ENCODE measurements at places on chromosomes 5 and 9. TPM values are rescaled to one million over a fixed set of nuclear protein-coding genes. Genes with fewer than 3 reads are reported as not detected.

DNA sequence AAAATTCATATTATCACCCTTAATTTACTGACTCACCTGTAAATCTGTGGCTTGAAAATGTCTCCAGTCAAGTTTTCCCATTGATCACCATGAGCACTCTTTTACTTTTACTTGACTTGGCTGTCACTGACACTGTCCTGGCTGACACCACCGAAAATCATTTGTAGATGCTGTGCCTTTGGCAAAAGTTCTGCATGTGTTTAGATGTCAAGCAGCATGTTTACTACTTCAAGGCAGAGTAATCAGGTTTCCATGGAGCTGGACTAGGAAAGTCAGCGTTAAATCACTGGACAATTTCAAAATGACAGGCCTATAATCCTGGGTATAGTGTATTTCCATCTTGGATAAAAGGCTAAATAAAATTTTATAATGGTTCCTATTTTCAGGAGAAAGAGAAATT is 1530.6 kb upstream of the CDH6 start:
- H3K4me1 ChIP-seq: no peaks in the 10 kb centered on the region
- H3K27ac ChIP-seq: no peak overlapping the region
- no peak overlapping the region for H3K4me3 ChIP-seq
- H3K36me3 ChIP-seq: no peaks in the 10 kb centered on the region

GRCh38 chr5:78985725-78986223 is 664 bp upstream of the ARSB start:
- H3K27me3 ChIP-seq: no peaks in the 10 kb centered on the region
- peaks cover 16% of the 10 kb centered on the region for H3K4me1 ChIP-seq
- peak overlapping the region; percentile 98 for H3K27ac ChIP-seq
- H3K4me3 ChIP-seq: peak overlapping the region; percentile 84

DNA sequence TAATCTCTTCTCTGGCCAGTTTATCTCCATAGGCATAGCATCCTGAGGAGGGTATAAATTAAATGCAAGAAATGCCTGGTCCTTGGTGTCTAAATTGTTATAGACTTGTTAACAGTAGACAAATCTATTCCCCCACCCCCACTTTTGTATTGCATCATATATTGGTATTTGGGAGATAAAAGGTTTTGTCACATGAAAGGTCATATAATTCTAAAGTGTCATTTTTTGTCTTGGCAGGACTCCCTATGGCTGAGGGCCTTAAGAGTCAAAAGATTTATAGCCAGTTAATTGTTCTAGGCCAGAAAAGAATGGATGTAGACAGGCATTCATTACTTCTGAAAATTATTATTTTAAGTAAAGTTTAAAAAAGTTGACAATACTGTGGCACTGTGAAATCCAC is 90.3 kb upstream of the MOCS2 start:
- no peak overlapping the region for H3K27ac ChIP-seq
- no peaks in the 10 kb centered on the region for H3K27me3 ChIP-seq
- no peak overlapping the region for H3K4me3 ChIP-seq
- DNase-seq: no peak

- H3K27ac ChIP-seq: peak overlapping the region; percentile 71
- no peak for DNase-seq
- H3K36me3 ChIP-seq: no peaks in the 10 kb centered on the region
These were observed 2.5 kb downstream of the IL33 start for GRCh38 chr9:6218099-6218502.

DNA sequence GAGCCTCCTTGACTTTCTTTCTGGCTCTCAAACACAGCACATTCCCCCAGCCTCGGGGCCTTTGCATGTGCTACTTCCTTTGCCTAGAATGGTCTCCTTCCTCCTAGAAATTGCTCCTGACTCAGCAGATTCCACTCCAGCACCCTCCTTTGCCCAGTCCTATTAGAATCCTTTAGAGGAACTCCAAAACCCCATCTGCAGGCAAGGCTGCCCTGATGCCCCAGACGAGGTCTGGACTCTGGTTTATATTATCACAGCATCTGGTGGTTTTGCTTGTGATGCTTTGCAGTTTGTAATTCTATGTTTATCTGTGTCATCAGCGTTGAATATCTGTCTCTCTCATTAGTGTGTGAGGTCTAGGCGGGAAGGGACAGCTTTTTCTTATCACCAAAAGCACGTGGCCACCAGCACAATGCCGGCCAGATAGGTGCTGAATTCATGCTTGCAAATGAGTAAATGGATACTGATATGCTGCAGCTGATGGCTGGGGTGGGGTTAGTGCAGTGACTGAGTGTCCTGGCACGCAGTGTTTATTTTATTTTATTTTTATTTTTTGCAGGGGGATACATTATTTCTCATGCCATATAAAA is 30.0 kb upstream of the ANKH start:
- DNase-seq: no peak
- no peak overlapping the region for H3K27ac ChIP-seq
- no peaks in the 10 kb centered on the region for H3K27me3 ChIP-seq
- no peaks in the 10 kb centered on the region for H3K36me3 ChIP-seq
- H3K4me3 ChIP-seq: no peak overlapping the region
- peaks cover 9% of the 10 kb centered on the region for H3K4me1 ChIP-seq

Gene PLPP7
- 1.5 TPM for total RNA-seq

DNA sequence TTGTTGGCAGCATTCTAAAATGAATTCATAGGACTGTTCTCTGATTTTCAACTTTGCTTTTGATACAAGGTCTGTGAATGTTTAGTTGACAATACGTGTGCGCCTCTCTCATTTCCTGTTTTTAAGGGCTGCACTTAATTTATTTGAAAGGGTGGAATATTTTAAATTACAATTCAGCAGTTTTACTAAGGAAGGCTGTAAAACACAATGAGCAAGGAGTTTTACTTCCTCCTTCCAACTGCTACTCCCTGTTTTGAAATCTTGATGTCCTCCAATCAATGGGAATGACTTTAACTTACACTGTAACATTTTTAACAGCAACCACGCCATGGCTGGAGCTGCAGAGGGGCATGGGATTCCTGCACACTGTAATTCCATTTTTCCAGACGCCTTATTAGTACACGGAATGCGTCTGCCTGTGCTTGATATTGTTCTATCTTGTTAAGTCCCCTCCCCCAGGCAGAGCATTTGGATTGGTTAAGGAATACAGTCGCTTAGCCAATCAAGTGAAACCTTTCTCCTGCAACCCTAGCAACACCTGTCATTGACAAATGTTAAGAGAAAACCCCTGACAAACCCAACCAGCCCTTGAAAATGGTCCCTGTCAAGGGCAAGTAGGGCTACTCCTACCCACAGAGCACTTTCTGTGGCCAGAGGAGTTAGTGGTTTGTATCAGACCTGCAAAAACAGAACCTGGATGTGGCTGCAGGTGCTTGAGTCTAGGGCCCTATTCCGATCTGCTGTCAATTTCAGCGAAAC is 12.5 kb upstream of the ZSWIM6 start:
- peak overlapping the region; percentile 39 for H3K27ac ChIP-seq
- peaks cover 26% of the 10 kb centered on the region for H3K4me1 ChIP-seq
- no peak for DNase-seq
- no peaks in the 10 kb centered on the region for H3K27me3 ChIP-seq
- no peak overlapping the region for H3K4me3 ChIP-seq
- H3K36me3 ChIP-seq: no peaks in the 10 kb centered on the region

GRCh38 chr5:130992621-130993020 is 172.4 kb downstream of the HINT1 start:
- no peak for DNase-seq
- no peaks in the 10 kb centered on the region for H3K27me3 ChIP-seq
- H3K36me3 ChIP-seq: no peaks in the 10 kb centered on the region
- no peak overlapping the region for H3K4me3 ChIP-seq
- no peaks in the 10 kb centered on the region for H3K4me1 ChIP-seq

Gene ANKRD31
- total RNA-seq: 0.14 TPM

Gene OBP2B
- not detected for total RNA-seq

DNA sequence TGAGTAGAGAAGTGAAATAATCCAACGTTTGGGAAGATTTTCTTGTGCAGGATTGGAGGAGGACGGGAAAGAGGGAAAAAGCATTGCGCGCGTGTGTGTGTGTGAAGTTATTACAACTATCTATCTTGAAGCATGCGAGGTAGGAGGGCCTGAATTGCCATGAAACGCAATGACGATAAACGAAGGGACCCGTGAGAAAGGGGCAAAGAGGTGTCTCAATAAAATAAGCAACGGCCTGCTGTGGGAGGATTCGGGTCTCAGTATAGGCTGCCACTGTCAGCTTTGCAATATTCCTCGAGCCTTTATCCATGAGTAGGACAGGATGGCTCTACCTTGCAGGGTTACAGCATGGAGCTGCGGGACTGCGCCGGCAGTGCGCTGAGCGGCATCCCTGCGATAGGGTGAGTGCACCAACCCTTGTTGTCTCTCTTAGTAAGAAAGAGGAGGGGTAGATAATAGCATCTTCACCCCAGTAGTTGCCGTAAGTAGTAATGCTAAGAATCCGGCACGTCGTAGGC is 631 bp upstream of the RCL1 start:
- H3K27ac ChIP-seq: peak overlapping the region; percentile 55
- H3K27me3 ChIP-seq: no peaks in the 10 kb centered on the region

- no peaks in the 10 kb centered on the region for H3K27me3 ChIP-seq
- no peaks in the 10 kb centered on the region for H3K36me3 ChIP-seq
- no peak within 1 kb of the TSS for H3K27ac ChIP-seq
- H3K4me3 ChIP-seq: no peak within 1 kb of the TSS
- DNase-seq: no peak
These were observed at the start of gene IFNW1 for GRCh38 chr9:21141427-21141882. TSS of gene IFNW1 (minus strand) at chr9:21141832. CDS start at chr9:21141570, 262 bp downstream.

- peak; percentile 30 for DNase-seq
- no peaks in the 10 kb centered on the region for H3K27me3 ChIP-seq
- H3K4me1 ChIP-seq: peaks cover 8% of the 10 kb centered on the region
- no peak overlapping the region for H3K4me3 ChIP-seq
- H3K36me3 ChIP-seq: no peaks in the 10 kb centered on the region
These were observed 23.9 kb downstream of the ADAMTS2 start for GRCh38 chr5:179321206-179321987.

DNA sequence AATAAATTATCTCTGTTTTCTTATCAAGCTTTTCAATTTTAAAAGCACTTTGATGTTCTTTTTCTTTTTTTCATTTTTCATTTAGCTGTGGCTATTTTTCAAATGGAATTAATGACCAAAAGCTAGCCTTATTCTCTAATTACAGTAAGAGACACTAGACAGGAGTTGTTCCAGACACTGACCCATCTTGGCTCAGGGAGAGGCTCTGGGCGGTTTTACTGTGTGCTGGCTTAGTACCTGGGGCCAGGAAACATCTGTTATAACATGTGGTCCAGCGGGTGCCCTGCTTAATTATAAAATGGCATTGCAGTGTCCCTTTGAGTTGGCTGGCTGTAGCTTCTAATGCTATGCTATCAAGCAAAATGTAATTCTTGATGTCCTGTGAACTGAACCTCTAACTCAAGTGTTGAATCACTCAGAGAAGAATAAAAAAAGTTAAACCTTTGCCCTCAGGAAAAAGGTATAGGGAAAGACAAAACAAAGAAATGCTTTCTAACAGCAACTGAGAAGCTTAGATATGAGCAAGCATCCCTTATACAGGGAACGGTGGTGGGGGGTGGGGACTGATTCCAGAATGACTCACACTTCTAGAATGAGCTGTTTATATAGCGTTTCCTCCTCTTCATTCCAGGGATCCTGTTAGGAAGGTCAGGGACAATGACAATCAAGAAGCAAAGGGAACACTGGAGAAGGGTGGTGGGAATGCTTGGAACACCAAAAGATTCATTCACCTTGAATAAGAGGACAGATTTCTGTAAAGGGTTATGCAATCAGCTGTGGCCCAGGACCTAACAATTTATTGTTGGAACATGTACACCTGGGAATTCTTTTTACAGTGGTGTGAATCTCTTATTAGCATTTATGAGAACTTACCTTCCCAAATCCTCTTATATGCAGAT is 58.7 kb upstream of the NFIB start:
- no peak for DNase-seq
- no peaks in the 10 kb centered on the region for H3K36me3 ChIP-seq
- no peaks in the 10 kb centered on the region for H3K27me3 ChIP-seq
- H3K4me3 ChIP-seq: no peak overlapping the region
- H3K4me1 ChIP-seq: no peaks in the 10 kb centered on the region
- no peak overlapping the region for H3K27ac ChIP-seq

Gene SLC1A1
- total RNA-seq: 52.7 TPM

DNA sequence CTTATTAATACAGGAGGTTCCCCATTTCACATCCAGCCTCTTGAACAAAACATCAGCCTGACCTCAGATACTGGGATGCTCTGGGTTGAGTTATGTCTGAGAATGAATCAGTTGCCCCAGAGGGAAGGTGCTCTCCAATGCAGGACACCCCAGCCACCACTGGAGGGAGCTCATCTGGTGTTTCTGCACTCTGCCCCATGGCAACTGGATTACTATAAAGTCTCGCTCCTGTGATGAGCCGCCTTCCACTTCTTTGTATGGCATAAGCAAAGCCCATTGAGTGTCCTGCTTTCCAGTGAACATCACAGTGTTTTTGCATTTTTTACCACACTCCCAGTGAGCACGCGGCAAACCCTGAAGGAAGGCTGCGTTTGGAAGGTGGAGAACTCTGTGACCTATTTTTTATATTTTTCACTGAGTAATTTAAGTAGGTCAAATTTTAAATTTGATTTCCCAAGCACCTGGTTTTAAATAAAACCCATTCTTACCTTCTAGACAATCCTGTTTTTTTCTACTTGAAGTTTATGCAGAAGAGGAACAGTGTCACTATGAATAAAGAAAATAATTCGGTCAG is 176.9 kb upstream of the WWC1 start:
- no peaks in the 10 kb centered on the region for H3K36me3 ChIP-seq
- H3K27ac ChIP-seq: no peak overlapping the region
- no peak overlapping the region for H3K4me3 ChIP-seq
- peaks cover 4% of the 10 kb centered on the region for H3K4me1 ChIP-seq
- H3K27me3 ChIP-seq: no peaks in the 10 kb centered on the region
- peak; percentile 73 for DNase-seq

DNA sequence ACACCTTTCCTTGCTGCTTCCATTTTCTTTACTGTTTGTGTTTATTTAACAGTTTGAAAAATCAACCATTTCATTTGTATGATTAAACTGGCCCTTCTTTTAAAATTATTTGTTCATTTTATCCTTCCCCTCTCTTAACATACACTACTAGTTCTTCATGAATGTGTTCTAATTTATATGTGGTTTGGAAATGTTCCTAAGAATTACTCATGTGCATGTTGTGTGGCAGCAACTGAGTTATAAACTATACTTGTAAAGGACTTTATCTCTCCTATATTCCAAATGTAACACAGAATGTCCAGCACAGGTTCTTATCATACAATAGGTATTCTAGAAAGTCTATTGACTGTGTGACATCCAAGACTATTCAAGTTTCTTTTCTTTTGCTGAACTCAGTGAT is 358.2 kb upstream of the MEF2C start:
- H3K4me1 ChIP-seq: no peaks in the 10 kb centered on the region
- no peaks in the 10 kb centered on the region for H3K36me3 ChIP-seq
- H3K27me3 ChIP-seq: no peaks in the 10 kb centered on the region
- H3K27ac ChIP-seq: no peak overlapping the region
- DNase-seq: no peak

GRCh38 chr9:34170237-34170991 is 8.4 kb upstream of the UBAP1 start:
- H3K4me1 ChIP-seq: no peaks in the 10 kb centered on the region
- no peaks in the 10 kb centered on the region for H3K36me3 ChIP-seq
- H3K4me3 ChIP-seq: no peak overlapping the region
- no peak overlapping the region for H3K27ac ChIP-seq
- H3K27me3 ChIP-seq: no peaks in the 10 kb centered on the region

Gene LRRC70
- 2.4 TPM for total RNA-seq

Measured in upper lobe of right lung (tissue), 1 donor.